ENCODE measurements at places on chromosomes 7 and 10.

DNA sequence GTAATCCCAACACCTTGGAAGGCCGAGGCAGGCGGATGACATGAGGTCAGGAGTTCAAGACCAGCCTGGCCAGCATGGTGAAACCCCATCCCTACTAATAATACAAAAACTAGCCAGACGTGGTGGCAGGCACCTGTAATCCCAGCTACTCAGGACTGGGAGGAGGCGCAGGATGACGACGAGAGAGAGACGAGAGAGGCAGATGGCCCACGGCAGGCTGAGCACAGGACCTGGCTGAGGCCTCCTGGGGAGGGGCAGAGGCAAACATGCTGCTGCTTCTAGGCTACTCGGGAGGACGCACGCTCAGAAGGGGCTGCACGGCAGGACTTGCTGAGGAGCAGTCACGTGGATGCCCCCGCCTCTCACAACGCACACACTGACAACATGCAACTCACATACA, 22.4 kb downstream of the DIP2C start:
- DNase-seq: no peak

DNA sequence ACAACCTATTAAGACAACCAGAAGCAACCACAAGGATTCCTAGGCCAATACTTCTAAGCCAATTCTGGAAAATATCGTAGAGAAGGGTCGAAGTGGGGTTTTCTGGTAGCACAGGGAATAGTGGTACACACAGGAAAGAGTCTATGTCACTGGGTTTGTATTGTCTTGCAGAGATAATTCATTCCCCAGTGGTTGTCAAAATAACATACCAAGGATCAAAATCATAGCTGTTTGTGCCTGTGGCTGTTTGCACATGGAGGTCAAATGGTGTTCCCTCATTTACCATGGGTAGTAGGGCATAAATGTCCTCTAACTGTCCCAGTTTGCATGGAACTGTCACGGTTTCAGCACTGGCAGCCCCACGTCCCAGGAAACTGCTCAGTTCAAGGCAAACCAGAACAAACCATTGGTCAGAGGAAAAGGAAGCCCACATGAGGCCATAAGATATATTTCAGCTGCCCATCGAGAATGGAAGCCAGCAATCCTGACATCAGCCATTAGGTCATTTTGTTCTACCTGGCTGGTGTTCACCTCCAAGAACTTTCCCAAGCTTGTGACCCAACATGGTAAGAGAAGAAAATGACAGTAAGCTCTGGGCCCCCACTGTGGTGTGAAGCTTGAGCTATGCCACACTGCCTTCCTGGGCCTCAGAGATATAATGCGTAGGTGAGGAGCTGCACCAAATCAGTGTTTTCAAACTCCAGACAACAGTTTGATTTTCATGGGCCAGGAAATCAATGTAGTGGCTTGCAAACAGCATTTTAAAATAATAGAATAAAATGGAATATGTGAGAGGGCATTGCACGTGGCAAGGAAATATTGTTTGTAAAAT, 53.9 kb upstream of the NFE2L3 start:
- DNase-seq: no peak

DNA sequence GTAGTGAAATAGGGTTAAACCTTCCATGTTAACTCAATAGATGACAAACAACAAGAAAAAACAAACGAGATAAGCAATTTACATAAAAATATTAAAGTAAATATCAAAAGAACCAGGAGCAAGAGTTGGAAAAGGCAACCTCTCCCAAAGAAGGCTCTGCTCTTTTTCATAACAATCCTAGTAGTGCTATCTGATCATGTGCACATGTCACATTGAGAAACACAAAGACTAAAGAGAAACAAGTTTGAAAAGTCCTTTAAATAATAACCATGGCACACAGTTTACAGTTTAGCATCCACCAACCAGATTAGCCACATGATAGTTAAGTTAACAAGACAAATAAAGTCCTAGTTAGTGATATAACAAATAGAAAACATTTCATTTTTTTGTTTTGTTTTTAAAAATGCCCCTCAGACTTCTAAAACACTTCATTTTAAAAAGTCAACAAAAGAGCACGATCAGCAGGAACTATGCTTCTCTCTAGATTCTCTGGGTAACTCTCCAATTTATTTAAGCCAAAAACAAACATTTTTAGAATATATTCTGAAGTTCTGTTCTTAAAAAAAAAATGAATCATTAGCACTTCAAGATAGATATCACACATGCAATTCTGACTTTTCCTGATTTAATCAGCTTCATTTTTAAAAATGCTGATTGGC, 110.4 kb downstream of the PARD3 start:
- no peak for DNase-seq

DNA sequence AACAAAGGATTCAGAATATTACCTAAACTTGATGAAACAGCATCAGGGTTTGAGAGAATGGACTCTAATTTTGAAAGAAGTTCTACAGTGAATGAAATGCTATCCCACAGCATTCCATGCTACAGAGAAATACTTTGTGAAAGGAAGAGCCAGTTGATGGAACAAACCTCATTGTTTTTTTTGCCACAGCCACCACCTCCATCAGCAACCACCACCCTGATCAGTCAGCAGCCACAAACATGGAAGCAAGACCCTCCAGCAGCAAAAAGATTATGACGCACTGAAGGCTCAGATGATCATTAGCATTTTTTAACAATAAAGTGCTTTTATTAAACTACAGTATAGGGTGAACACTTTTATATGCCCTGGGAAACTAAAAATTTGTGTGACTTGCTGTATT, 98.7 kb downstream of the LRRC4 start:
- DNase-seq: no peak

DNA sequence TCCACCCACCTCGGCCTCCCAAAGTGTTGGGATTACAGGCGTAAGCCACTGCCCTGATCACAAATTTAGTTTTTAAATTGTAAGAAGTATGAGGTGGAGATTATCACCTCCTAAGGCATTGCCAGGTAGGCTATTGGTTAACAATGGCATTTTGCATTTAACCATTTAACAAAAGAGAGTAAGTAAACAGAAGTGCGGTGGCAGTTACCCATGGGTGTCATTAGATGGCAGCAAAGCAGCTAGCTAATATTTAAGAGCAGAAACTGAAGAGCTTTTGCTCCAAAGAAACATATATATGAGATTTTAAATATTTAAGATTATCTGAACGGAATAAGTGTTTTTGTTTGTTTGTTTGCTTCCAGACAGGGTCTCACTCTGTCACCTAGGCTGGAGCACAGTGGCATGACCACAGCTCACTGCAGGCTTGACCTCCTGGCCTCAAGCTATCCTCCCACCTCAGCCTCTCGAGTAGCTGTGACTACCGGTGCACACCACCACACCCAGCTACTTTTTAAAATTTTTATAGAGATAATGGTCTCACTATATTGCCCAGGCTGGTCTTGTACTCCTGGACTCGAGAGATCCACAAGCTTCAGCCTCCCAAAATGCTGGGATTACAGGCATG, 325.5 kb upstream of the C7orf33 start:
- no peak for DNase-seq

- no peak for DNase-seq
Measured at GRCh38 chr10:68184546-68184945, 47.4 kb downstream of the ATOH7 start.

- DNase-seq: no peak
Measured at GRCh38 chr7:154503962-154504550, 451.9 kb downstream of the DPP6 start.

GRCh38 chr10:96591946-96592345, 5.1 kb upstream of the TM9SF3 start:
- no peak for DNase-seq

GRCh38 chr7:64879800-64880199, 23.3 kb upstream of the ZNF273 start:
- no peak for DNase-seq

DNA sequence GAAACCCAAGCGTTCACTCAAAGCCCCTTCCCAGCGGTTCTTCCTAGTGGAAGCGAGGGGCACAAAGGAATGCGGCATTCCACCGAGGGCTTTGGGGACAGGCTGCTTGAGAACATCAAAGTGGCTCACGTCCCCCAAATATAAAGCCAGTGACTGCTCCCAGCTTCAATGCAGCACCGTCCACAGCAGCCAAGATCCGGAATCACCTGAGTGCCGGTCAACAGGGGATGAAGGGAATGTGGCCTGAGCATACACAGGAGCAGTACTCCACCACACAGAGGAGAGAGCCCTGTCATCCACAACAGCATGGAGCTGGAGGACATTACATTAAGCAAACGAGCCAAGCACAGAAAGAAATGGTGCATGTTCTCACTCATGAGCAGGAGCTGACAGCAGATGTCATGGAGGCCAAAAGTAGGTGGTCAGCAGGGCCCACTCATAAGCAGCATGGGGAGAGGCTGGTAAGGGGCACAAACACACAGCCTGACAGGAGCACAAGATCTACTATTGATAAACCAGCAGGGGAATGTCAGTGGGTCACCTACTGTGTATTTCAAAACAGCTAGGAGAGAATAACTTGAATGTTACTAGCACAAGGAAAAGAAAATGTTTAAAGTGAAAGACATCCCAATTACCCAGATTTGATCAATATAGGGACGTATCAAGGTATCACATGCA, 79.5 kb downstream of the DIP2C start:
- no peak for DNase-seq

DNA sequence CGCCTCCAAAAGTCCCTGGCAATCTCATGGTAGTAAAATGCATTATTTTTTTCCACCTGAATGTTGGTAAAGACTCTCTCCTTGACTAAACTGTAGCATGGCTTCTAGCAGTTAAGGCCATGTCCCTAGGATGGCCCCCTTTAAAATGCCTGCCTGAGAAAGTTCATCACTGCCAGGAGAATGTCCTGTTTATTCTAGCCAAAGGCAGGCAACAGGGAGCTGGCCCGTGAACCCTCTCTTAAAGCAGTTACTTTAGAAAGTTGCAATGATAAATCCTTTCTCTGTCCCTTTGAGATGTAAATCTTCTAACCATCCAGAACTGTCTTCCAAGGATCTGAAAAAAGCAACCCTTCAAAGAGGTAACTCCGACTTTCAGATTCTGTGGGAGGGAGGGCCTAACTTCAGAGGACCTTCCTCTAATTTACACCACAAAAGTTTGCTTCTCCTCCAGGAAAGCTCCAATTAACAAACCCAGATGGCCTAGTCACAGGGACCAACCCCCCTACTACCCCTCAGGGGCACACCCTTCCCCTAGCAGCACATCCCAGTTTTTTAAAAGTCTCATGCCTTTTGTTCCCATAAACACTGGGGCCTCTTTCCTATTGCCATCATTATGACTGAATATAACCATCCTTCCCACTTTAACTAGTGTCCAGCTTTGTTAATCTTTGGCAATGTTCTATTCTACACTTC, 5.5 kb downstream of the DNTT start:
- DNase-seq: no peak

- no peak for DNase-seq
Measured at GRCh38 chr10:6576326-6576725, 3.8 kb downstream of the PRKCQ start.
